ENCODE measurements at places on chromosomes 7 and 10. TPM values are rescaled to one million over a fixed set of nuclear protein-coding genes. Genes with fewer than 3 reads are reported as not detected.

The PPP1R3C gene
- 139 TPM for total RNA-seq

The KIAA1217 gene
- total RNA-seq, result 12.2 TPM

The TSPAN15 gene
- 1.3 TPM for total RNA-seq

The POMZP3 gene
- 3.3 TPM for total RNA-seq

The WDR11 gene
- total RNA-seq, result 76.7 TPM

The LDB3 gene
- not detected for total RNA-seq

The RAMP3 gene
- 0.24 TPM for total RNA-seq

The OPN1SW gene
- total RNA-seq, result not detected

The SH2B2 gene
- 2.1 TPM for total RNA-seq

The DNAJC12 gene
- 1.1 TPM for total RNA-seq

The RHOBTB1 gene
- total RNA-seq, result 45.3 TPM

The BHLHA15 gene
- total RNA-seq, result not detected

The SPDYE5 gene
- total RNA-seq, result 0.12 TPM

The ETV1 gene
- 12.8 TPM for total RNA-seq

The C1GALT1 gene
- total RNA-seq, result 47.5 TPM

The DOCK4 gene
- 65.7 TPM for total RNA-seq

The EPDR1 gene
- 32.2 TPM for total RNA-seq

The WEE2 gene
- total RNA-seq, result not detected

The C10orf62 gene
- not detected for total RNA-seq

The SUPV3L1 gene
- 27.4 TPM for total RNA-seq

The GIMAP1 gene
- not detected for total RNA-seq

The ANXA11 gene
- total RNA-seq, result 149 TPM

The MYPN gene
- total RNA-seq, result 1.1 TPM

The SYT15 gene
- 0.16 TPM for total RNA-seq

The IFIT1B gene
- under 0.01 TPM for total RNA-seq

The UNCX gene
- 0.12 TPM for total RNA-seq
